Activated T-helper 2 cell treated with anti-CD3 and anti-CD28 coated beads, Interferon-gamma antibody, Interleukin-2, Interleukin-4, amounts not matched to agents 10 μg/mL and 5 μg/mL and 100 μg/mL, durations not matched to agents 14 hours and 24 hours and 36 hours (primary cell): ENCODE measurements at places on chromosomes 3 and 15. TPM values are rescaled to one million over a fixed set of nuclear protein-coding genes. Genes with fewer than 3 reads are reported as not detected.

C3orf22 gene
- not detected in 2 replicates for total RNA-seq

GRCh38 chr3:8110966-8111798 is 390.4 kb upstream of the LMCD1 start:
- H3K4me1 ChIP-seq = peaks cover 2% of the 10 kb centered on the region
- DNase-seq = peak; percentile 21
- no peak overlapping the region for H3K27ac ChIP-seq
- H3K36me3 ChIP-seq = no peaks in the 10 kb centered on the region

DNA sequence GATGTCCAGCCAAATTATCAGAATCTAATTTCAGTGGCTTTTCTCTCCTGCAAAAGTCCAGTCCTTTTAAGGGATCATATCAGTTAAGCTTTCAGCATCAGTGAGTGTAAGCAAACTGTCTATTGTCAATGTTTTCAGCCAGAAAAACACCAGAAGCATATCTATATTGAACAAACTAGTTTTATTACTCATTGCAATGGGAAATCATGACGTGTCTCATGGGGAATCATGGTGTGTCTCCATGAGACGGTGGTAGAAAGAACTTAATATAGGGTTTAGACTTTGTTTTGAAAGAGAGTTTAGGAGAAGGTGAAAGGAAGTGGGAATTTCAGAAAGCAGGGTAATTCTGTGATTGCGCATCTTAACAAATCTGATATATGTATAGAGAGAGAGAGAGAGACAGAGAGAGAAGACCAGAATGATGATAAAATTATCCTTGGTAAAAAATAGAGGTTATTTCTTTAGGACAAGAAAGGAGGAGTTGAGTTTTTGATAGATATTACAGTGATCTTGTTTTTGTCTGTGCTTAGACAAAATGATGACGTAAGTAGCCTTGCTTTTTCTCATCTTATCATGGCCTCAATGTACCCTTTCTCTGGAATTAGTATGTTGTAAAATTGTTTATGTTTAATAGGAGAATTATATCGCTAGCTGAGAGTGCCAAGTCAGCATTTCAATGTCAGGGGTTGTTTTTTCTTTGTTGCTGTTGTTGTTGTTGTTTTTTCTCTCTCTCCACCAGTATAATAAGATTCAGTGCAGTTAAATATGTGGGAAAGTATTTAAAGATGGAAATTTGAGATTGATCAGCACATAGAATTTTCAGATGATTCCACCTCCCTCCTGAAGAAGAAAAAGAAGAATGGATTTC is 129.9 kb upstream of the OSTN start:
- no peaks in the 10 kb centered on the region for H3K4me1 ChIP-seq
- H3K27me3 ChIP-seq = no peaks in the 10 kb centered on the region
- no peak overlapping the region for H3K4me3 ChIP-seq
- no peak overlapping the region for H3K27ac ChIP-seq
- DNase-seq = no peak
- H3K36me3 ChIP-seq = no peaks in the 10 kb centered on the region

- no peaks in the 10 kb centered on the region for H3K4me1 ChIP-seq
- H3K27ac ChIP-seq = no peak overlapping the region
- no peaks in the 10 kb centered on the region for H3K27me3 ChIP-seq
- no peaks in the 10 kb centered on the region for H3K36me3 ChIP-seq
- no peak for DNase-seq
Observed at GRCh38 chr3:69893274-69893673, 106.3 kb upstream of the SAMMSON start.

DNA sequence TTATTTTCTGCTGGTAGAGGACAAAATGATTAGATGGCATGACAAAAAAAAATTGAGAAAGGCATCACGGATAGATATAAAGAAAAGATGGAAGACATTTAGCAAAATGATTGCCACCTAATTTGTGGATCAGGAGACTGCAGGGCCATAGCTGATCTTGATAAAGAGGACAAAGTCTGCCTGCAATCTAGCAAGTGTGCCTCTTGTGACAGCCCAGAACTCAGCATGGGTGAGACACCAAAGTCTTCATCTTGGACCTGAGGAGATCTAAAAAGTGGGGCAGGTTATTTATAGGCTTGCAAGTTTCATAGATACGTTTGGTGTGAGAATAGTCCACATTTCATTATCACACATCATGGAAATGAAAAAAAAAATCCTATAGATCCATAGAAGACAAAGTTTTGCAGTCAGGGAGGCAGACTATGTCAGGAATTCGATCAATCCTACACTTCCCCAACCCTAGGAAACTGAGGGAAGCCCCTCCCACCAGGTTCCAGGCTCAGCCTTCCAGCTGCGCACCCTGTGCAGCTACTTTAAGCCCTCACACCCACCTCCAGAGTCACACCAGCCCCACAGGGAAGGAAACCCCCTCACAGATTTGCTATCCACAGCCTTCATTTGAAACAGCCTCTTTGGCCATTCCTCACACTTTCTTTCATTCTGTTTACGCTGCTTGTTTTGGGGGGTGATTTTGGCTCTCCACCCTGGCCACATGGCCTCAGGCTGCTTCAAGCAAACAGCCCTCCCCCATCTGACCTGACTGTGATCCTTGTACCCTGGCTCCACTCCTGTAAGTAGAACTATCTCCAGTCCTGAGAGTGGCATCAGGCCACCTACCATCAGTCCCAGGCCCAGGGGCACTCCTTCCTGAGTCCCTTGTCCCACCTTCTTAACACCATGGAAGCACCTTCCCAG is 28.1 kb upstream of the KLHL6 start:
- DNase-seq = no peak
- no peaks in the 10 kb centered on the region for H3K36me3 ChIP-seq
- no peaks in the 10 kb centered on the region for H3K27me3 ChIP-seq
- H3K27ac ChIP-seq = no peak overlapping the region
- no peak overlapping the region for H3K4me3 ChIP-seq

- no peaks in the 10 kb centered on the region for H3K36me3 ChIP-seq
- no peak overlapping the region for H3K27ac ChIP-seq
- no peak for DNase-seq
- no peak overlapping the region for H3K4me3 ChIP-seq
- peaks cover 40% of the 10 kb centered on the region for H3K27me3 ChIP-seq
Observed at GRCh38 chr3:171895900-171896299, 52.8 kb downstream of the TMEM212 start.

- H3K27me3 ChIP-seq = no peaks in the 10 kb centered on the region
- no peaks in the 10 kb centered on the region for H3K36me3 ChIP-seq
- H3K4me3 ChIP-seq = no peak overlapping the region
- H3K4me1 ChIP-seq = no peaks in the 10 kb centered on the region
- H3K27ac ChIP-seq = no peak overlapping the region
Observed at GRCh38 chr3:1057436-1057835, 35.4 kb upstream of the CNTN6 start.
